ENCODE measurements at places on chromosomes 4 and X.
A peak's percentile ranks its signal among the peaks of the same experiment; 100 is the strongest.

- H3K27me3 ChIP-seq = no peaks in the 10 kb centered on the region
- no peaks in the 10 kb centered on the region for H3K36me3 ChIP-seq
- no peak overlapping the region for H3K4me3 ChIP-seq
- H3K27ac ChIP-seq = no peak overlapping the region
Observed at GRCh38 chr4:70110917-70111316, 43.1 kb upstream of the PRR27 start.

- no peak for DNase-seq
- no peak overlapping the region for H3K4me3 ChIP-seq
- H3K27me3 ChIP-seq = peaks cover 87% of the 10 kb centered on the region
- H3K27ac ChIP-seq = no peak overlapping the region
- no peaks in the 10 kb centered on the region for H3K4me1 ChIP-seq
- H3K36me3 ChIP-seq = no peaks in the 10 kb centered on the region
Observed at GRCh38 chr4:8507196-8507570, 66.6 kb downstream of the TRMT44 start.

DNA sequence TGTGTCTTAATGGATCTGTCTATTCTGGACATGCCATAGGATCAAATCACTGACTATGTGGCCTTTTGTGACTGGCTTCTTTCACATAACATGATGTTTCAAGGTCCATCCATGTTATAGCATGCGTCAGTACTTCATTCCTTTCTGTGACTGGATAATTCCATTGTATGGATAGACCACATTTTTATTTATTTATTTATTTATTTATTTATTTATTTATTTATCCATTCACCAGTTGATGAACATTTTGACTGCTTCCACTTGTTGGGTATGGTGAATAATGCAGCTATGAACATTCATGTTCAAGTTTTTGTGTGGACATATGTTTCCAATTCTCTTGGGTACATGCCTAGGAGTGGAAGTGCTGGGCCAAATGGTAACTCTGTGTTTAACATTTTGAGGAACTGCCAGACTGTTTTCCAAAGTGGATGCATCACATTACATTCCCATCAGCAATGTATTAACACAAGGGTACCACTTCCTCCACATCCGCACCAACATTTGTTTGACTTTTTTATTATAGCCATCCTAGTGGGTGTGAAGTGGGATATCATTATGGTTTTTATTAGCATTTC is 14.0 kb downstream of the RTL5 start:
- H3K27ac ChIP-seq = no peak overlapping the region
- H3K27me3 ChIP-seq = no peaks in the 10 kb centered on the region
- peaks cover 18% of the 10 kb centered on the region for H3K4me1 ChIP-seq
- H3K4me3 ChIP-seq = no peak overlapping the region
- no peaks in the 10 kb centered on the region for H3K36me3 ChIP-seq

DNA sequence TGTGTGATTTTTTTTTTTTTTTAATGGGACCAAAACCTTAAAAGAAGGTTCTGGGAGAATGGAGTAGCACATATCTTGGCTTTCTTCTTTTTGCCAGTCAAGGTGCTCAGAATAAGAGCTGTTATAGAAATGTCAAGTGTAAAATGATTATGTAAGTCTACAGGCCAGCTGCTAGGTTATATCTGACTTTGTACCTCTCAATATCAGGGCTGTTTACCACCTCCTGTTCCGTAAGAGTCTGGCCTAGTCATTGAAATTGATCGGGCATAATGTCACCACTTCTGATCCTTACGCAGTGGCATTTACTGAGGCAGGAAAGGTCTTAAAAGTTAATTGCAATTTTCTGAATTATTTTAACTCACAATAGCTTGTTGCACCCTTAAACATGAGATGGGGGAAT is 41.1 kb downstream of the LIMCH1 start:
- no peak for DNase-seq
- H3K4me1 ChIP-seq = no peaks in the 10 kb centered on the region
- H3K27ac ChIP-seq = no peak overlapping the region
- no peaks in the 10 kb centered on the region for H3K27me3 ChIP-seq

GRCh38 chr4:163548481-163549243 is 54.2 kb downstream of the TMA16 start:
- no peaks in the 10 kb centered on the region for H3K27me3 ChIP-seq
- H3K4me1 ChIP-seq = peaks cover 4% of the 10 kb centered on the region
- DNase-seq = peak; percentile 50
- H3K27ac ChIP-seq = no peak overlapping the region

- H3K27me3 ChIP-seq = no peaks in the 10 kb centered on the region
- no peaks in the 10 kb centered on the region for H3K36me3 ChIP-seq
- H3K27ac ChIP-seq = no peak overlapping the region
- no peak for DNase-seq
- no peaks in the 10 kb centered on the region for H3K4me1 ChIP-seq
Observed at GRCh38 chr4:70892086-70892769, 9.9 kb upstream of the MOB1B start.

DNA sequence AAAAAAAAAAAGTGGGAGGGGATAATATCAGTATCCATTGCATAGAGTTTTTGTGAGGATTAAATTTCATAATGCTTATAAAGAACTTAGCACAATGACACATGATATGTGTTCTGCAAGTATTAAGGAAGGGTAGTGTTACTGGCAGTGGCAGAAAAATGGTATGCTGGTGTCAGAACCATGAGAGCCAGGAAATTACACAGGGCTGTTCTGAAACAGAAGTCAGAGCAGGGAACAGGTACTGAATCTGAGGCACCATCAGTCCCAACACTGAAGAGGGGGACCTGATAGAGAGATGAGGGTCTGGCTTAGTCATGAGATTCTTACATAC is 601.1 kb upstream of the GRIA3 start:
- no peak overlapping the region for H3K27ac ChIP-seq
- H3K36me3 ChIP-seq = no peaks in the 10 kb centered on the region
- H3K4me1 ChIP-seq = no peaks in the 10 kb centered on the region
- H3K27me3 ChIP-seq = no peaks in the 10 kb centered on the region

DNA sequence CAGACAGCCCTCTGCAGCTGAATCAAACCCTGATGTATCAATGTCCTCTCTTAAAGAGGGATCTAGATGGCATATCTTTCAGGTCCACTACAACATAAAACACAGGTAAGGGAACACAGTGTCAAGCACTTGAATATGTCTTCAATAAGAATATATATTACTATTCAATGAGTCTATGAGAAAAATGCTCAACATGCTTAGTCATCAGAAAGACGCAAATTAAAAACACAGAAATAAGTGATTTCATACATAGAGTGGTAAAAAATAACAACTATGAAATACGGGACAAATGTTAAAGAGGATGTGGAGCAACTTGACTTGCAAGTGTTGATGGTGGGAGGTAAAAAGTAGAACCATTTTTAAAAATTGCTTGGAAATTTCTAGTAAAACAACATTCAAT is 544.6 kb upstream of the HS3ST1 start:
- no peak overlapping the region for H3K27ac ChIP-seq
- H3K4me3 ChIP-seq = no peak overlapping the region
- no peaks in the 10 kb centered on the region for H3K36me3 ChIP-seq
- no peak for DNase-seq
- H3K4me1 ChIP-seq = no peaks in the 10 kb centered on the region
- H3K27me3 ChIP-seq = no peaks in the 10 kb centered on the region

DNA sequence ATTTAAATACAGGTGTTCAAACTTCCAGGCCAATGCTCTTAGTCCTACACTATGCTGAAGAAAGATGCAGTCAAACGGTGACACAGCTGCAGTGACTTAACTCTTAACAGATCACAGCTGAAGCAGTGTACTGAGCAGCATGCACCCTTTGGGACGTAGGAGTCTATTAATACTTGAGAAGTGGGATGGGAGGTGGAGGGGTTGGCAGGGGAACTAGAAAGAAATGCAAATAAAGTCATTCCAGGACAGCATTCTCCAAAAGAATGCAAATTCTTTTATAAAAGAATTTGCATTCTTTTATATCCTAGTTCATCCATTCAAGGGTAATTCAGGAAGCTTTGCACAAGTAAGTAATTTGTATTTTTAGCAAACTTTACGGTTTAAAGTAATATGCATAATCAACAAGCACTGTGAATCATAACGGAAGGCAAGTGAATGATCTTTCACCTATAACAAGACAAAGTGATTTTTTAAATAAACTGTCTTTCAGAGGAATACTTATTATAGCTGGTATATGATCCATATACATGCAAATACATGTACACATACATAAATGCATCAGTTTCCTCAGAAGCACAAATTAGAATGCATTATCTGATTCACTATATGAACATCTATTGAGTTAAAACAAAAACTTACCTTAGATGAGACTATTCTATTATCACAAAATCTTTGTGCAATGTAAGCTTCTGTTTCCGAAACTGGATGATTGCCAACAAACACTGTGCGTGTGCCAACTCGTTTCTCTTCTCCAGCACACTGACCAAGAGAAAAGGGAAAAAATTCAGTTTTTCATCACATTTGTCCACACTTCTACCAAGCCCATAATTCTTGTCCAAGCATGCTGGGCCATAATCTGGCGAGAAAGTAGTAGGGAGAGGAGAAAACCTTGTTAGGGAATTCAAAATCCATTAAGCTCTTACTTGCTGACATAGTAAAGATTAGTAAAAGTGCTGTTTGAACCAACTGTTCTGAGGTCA is 106.5 kb downstream of the ATP11C start:
- no peaks in the 10 kb centered on the region for H3K36me3 ChIP-seq
- 0 out of 2 replicates have a peak, but pooled peaks cover 2% of the 10 kb centered on the region for H3K4me1 ChIP-seq
- no peak for DNase-seq
- H3K27ac ChIP-seq = no peak overlapping the region
- no peaks in the 10 kb centered on the region for H3K27me3 ChIP-seq

- no peaks in the 10 kb centered on the region for H3K36me3 ChIP-seq
- no peaks in the 10 kb centered on the region for H3K27me3 ChIP-seq
- no peak for DNase-seq
- peak overlapping the region; percentile 94 for H3K27ac ChIP-seq
Observed at GRCh38 chrX:40101430-40101802, 3.7 kb upstream of the BCOR start.

GRCh38 chrX:24282381-24283126 is 31.3 kb downstream of the SUPT20HL2 start:
- no peaks in the 10 kb centered on the region for H3K27me3 ChIP-seq
- H3K4me1 ChIP-seq = no peaks in the 10 kb centered on the region
- H3K4me3 ChIP-seq = no peak overlapping the region
- no peak overlapping the region for H3K27ac ChIP-seq
- no peak for DNase-seq

- peaks cover 24% of the 10 kb centered on the region for H3K4me1 ChIP-seq
- no peaks in the 10 kb centered on the region for H3K36me3 ChIP-seq
- peak; percentile 60 for DNase-seq
- H3K27ac ChIP-seq = peak overlapping the region; percentile 47
Observed at GRCh38 chr4:188879598-188879997, 740.4 kb downstream of the TRIML1 start.

DNA sequence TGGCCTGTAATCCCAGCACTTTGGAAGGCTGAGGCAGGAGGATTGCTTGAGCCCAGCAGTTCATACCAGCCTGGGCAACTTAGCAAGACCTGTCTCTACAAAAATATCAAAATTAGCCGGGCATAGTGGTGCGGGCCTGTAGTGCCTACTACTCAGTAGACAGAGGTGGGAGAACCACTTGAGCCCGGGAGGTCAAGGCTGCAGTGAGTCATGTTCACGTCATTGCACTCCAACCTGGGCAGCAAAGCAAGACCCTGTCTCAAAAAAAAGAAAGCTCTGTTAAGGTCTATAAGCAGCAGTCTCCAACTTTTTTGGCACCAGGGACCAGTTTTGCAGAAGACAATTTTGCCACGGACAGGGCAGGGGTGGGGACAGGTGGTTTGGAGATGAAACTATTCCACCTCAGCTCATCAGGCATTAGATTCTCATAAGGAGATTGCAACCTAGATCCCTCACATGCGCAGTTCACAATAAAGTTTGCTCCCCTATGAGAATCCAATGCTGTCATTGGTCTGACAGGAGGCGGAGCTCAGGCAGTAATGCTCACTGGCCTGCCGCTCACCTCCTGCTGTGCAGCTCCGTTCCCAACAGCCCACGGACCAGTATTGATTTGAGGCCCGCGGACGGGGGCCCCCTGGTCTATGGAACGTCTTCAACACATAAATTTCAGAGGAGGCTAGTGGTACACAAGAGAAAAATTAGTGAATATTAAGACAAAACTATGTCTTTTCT is 67.9 kb downstream of the KLHL8 start:
- no peak for DNase-seq
- no peak overlapping the region for H3K4me3 ChIP-seq
- no peaks in the 10 kb centered on the region for H3K27me3 ChIP-seq

DNA sequence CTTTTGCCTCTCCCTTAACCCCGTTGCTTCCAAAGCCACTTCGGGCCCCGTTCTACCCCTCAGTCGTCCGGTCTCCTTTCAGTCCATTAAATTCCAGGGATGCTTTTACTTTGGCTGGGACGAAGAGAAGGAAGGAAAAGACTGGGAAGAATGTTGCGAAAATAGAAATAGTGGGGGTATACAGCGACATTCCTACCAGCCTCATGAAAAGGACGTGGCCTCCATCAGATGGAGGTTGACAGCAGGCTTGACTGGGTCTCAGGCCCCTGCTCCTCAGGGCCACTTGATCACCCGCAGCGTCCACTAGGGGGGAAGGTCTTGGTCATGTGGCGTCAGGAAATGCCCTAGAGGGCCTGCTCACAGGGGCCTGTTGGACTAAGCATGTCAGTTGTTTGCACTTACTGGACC is 657 bp upstream of the ANKRD50 start:
- peak overlapping the region; percentile 69 for H3K27ac ChIP-seq
- peaks cover 11% of the 10 kb centered on the region for H3K4me1 ChIP-seq
- H3K27me3 ChIP-seq = no peaks in the 10 kb centered on the region
- DNase-seq = peak; percentile 66
- peak overlapping the region; percentile 68 for H3K4me3 ChIP-seq

- peak; percentile 80 for DNase-seq
- no peaks in the 10 kb centered on the region for H3K36me3 ChIP-seq
- no peaks in the 10 kb centered on the region for H3K4me1 ChIP-seq
- H3K27me3 ChIP-seq = no peaks in the 10 kb centered on the region
Observed at GRCh38 chrX:121365572-121366161, 318.3 kb downstream of the GLUD2 start.

GRCh38 chr4:48340276-48340964 is 909 bp upstream of the SLAIN2 start:
- DNase-seq = no peak
- peak overlapping the region; percentile 72 for H3K4me3 ChIP-seq
- no peaks in the 10 kb centered on the region for H3K36me3 ChIP-seq
- peak overlapping the region; percentile 41 for H3K27ac ChIP-seq
- no peaks in the 10 kb centered on the region for H3K27me3 ChIP-seq

- H3K27me3 ChIP-seq = no peaks in the 10 kb centered on the region
- no peak for DNase-seq
- no peak overlapping the region for H3K27ac ChIP-seq
Observed at GRCh38 chrX:111829345-111829744, 46.6 kb upstream of the TRPC5OS start.

DNA sequence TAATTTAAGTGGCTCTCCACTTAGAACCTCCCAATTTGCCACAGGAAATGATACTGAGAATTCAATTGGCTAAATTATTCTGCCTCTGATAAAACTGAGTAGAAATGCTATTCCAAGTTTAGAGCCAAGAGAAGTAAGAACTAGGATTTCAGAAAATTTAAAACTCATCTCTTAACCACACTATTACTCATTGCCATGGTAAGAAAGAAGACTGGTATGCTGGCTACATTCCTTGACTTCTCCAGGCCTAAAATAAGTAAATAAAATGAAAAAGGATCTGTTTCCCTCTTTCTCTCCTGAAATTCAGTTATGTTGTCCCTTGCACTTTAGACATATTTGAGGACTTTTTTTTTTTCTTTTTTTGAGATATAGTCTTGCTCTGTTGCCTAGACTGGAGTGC is 23.3 kb downstream of the ZNF280C start:
- no peaks in the 10 kb centered on the region for H3K36me3 ChIP-seq
- H3K4me3 ChIP-seq = no peak overlapping the region
- no peaks in the 10 kb centered on the region for H3K4me1 ChIP-seq
- no peak overlapping the region for H3K27ac ChIP-seq
- DNase-seq = no peak
- no peaks in the 10 kb centered on the region for H3K27me3 ChIP-seq

GRCh38 chr4:88006956-88007303 is 505 bp upstream of the PKD2 start:
- peaks cover 9% of the 10 kb centered on the region for H3K4me1 ChIP-seq
- peak overlapping the region; percentile 51 for H3K4me3 ChIP-seq
- H3K27ac ChIP-seq = no peak overlapping the region
- DNase-seq = no peak

All from MM.1S (cell line).